ENCODE measurements at places on chromosomes 11 and 22. TPM values are rescaled to one million over a fixed set of nuclear protein-coding genes. Genes with fewer than 3 reads are reported as not detected.

RTN4R gene
- 23.3 TPM for polyA plus RNA-seq

LUZP2 gene
- polyA plus RNA-seq = 0.08 TPM

CDC45 gene
- polyA plus RNA-seq = 37.8 TPM

SYCE3 gene
- polyA plus RNA-seq = 0.34 TPM

MFNG gene
- polyA plus RNA-seq = 5.7 TPM

LMO2 gene
- 1.9 TPM for polyA plus RNA-seq

DEFB131B gene
- polyA plus RNA-seq = not detected

DDB1 gene
- polyA plus RNA-seq = 146 TPM

ZNF215 gene
- 2.2 TPM for polyA plus RNA-seq

IL17REL gene
- polyA plus RNA-seq = not detected

KCNE3 gene
- polyA plus RNA-seq = 0.01 TPM

NXPE2 gene
- polyA plus RNA-seq = not detected

BTBD18 gene
- not detected for polyA plus RNA-seq

RTL10 gene
- 18.1 TPM for polyA plus RNA-seq

MEN1 gene
- 35.3 TPM for polyA plus RNA-seq
